ENCODE measurements at places on chromosomes 3 and 15.

DNA sequence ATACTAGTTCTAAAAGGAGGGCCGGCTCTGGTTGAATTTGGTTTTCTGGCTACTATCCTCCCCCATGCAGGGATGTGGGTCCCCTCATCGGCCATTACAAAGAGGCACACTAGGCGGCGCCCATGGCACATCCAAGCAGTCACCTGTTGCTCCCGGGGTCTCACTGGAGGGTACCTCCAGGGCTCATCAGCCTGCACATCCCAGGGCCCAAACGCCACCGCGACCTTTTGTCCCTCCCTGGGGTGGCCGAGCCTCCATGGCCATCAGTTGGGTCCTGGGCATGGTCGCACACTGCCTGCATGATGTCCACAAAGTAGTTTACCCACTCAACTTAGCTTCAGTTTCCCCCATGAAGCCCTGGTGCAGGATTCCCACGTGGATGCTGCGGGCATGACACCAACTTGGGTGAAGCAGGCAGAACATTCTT, 28.3 kb downstream of the IDH3A start:
- DNase-seq, result no peak

DNA sequence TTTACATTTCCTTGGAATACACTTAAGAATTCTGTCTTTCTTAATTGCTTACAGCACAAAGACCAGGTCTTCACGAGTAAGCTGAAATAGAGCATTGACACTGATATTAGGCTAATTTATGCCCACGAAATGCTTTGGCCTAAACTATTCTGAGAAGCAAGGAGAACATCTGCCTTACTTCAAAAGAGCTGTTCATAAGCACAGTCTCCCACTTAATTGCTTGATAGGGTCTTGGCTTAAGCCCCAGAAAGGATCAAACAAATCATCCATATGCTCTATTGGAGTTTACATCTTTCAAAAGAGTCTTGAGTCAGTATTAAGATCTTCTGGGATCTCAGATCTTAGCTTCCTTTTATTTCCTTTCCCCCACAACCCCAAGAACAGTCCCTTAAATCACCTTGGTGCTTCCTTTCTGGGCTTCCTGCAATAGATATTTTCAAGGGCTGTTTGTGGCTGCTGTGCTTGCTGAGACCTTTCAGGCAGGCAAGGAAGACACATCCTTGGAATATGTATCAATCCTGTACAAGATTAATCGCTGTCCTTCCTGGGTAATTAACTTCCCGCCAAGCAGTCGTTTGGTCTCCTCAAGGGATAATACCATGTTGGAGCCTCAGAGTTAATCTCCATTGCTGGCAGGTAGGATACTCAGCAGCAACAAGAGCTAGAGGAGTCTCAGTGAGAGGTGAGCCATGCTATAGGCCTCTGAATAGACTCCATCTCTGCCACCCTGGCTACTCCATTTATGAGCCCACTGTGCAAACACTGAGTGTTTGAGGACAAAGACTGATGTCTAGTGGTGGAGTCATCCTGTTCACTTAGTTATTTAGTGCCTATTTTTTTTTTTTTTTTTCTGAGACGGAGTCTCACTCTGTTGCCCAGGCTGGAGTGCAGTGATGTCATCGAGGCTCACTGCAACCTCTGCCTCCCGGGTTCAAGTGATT, 37.1 kb downstream of the TMEM158 start:
- no peak for DNase-seq

GRCh38 chr3:106249159-106249558, 380.3 kb upstream of the CBLB start:
- no peak for DNase-seq

- DNase-seq, result no peak
Measured at GRCh38 chr3:170802164-170803151, 67.5 kb downstream of the RPL22L1 start.

GRCh38 chr3:13189639-13190377, 116.6 kb upstream of the IQSEC1 start:
- DNase-seq, result no peak

DNA sequence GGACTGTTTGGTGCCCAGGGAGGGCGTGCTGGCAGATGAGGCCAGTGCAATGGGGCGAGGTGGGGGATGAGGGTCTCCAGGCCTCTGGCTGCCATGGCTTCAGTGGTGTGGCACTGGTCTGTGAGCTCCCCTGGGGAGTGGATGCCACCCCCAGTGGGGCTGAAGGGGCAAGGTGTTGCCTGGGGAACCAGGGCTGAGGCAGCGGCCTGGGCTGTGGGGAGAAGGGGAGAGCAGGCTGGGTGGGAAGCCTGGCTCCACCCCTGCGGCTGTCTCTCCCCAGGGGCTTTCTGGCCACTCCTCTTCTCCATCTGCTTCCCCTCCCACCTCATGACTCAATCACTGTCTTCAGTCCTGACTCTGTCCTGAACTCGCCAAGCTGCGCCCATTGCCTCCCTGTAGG, 88.4 kb upstream of the TLE3 start:
- DNase-seq, result no peak

DNA sequence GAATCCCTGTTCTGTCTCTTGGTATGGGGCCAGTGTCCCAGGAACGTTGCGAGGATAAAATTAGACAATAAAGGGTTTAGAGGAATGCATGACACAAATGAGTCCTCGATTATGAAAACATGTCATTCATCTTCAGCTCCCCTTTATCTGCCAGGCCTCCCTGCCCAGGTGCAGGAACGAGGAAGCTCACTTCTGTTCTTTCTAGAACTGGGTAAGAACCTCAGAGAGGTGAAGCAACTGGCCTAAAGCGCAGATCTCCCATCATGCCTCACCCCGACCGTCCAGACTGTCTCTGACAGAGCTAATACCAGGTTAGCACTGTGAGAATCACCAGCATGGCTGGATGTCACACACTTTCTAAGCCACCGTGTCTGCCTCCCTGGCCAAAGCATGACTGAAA, 1.5 kb upstream of the ITIH1 start:
- DNase-seq, result no peak

DNA sequence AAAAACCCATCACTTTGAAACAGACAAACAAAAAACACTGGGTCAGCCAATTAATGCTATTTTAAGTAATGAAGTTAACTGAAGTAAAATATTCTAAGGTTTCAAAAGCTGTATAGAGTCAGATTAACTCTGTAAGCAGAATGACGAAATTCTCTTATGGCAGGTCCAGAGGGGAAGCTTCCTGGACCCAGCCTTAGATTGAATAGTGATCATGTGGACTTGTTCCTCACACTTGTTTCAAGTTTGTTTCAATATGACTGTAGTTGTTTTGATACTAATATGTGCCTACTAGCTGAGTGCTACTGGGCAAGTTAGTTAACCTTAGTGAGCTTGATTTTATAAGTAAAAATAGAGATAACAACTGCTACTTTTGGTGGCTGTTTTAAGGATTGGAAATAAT, 32.6 kb downstream of the PLS1 start:
- DNase-seq, result no peak

DNA sequence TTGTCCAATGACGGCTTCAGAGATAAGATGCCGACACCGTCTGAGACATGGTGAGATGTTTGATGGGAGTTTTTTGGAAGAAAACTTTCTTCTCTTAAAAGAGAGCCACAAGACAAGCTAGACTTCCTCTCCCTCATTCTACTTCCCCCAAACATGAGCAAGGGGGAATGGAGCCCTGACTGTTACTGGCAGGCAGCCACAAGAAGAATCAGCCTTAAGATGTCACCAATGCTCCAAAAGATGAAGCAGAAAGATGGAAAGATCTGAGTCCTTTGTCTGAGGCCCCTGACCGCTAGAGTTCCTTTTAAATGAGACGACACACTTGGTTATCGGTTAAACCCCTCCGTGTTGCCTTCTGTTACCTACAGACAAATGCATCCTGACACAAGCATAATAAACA, 108.7 kb downstream of the ST8SIA2 start:
- no peak for DNase-seq

- no peak for DNase-seq
Measured at GRCh38 chr15:75167588-75168350, 33.9 kb upstream of the C15orf39 start.

GRCh38 chr15:96693990-96694517, 363.6 kb downstream of the NR2F2 start:
- no peak for DNase-seq

DNA sequence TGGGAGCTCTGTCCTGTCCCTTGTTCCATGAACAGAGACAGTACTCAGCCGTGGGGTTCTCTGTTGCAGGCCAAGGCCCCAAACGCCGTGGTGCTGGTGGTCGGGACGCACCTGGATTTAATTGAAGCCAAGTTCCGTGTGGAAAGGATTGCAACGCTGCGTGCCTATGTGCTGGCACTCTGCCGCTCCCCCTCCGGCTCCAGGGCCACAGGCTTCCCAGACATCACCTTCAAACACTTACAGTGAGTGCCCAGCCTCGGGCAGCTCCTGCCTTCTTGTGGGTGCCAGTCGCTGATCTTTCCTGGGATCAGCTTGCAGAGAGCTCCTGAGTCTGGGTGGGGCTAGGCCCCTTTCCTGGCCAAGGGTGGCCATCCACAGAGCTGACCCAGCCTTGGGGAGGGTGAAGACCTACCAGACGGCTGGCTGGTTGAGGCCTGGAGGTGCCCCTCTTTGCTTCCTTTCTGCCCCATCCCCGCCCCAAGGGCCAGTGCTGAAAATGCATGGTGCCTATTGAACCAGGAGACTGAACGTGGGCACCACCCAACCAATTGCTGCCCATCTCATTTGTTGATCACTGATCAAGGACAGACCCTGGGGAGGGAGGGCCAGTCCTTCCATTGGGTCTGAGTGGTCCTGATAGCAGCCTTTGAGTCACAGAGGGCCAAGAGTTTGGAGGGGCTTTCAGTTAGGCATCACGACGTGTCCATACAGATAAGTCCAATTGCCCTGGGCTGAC, 106.9 kb downstream of the LRRK1 start:
- no peak for DNase-seq

- DNase-seq, result no peak
Measured at GRCh38 chr3:119483101-119483500, 14.3 kb downstream of the POGLUT1 start.

DNA sequence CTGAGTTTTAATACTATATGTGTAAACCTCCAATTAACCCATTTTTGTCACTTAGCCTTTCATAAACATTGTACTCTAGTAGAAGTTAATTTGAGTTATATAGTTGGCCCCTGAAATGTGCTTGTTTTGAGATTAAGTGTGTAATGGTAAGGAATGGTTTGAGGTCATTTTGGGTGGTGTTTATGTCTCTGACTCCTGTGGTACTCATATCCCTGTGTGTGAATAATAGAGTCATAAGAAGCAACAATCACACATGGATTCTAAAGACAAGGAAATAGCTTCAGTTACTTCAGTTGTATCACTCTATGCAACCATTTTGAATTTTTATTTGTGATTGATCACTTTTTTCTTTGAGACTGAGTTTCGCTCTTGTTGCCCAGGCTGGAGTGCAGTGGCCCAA, 408.5 kb downstream of the MFSD1 start:
- DNase-seq, result no peak

DNA sequence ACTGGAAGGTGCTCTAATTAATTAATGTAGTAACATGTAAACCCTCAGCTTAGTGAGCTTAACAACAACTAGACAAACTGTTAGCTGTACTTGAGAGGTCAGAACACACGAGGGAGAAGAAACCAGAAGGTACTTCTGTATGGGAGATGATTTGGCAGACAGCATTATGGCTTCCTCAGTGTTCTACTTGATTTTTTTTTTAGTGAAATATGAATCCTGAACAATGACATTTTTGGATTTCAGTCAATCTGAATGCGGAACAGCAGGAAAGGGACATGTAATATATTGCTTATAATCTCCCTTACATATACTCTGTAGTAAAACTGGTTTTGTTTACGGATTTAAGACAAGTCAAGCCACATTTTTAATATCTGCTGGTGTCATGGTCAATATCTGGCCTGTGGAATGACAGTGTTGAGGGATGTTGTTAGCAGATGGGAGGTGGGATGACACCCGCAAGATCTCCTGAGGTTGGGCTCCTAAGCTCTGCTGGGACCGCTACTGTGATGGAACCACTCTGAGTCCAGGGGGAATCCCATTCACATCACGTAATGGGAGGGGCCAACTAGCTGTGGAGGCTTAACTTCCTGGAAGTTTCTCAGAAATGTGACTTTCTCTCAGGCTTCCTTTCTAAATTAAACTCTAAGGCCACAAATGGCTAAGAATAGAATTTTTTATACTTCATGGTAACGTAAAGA, 18.7 kb downstream of the TNFAIP8L3 start:
- no peak for DNase-seq

- no peak for DNase-seq
Measured at GRCh38 chr15:63463793-63464192, 40.6 kb upstream of the USP3 start.
